ENCODE measurements at places on chromosomes 16 and 17. TPM values are rescaled to one million over a fixed set of nuclear protein-coding genes. Genes with fewer than 3 reads are reported as not detected.

Gene PGP
- total RNA-seq: 21.4 TPM

DNA sequence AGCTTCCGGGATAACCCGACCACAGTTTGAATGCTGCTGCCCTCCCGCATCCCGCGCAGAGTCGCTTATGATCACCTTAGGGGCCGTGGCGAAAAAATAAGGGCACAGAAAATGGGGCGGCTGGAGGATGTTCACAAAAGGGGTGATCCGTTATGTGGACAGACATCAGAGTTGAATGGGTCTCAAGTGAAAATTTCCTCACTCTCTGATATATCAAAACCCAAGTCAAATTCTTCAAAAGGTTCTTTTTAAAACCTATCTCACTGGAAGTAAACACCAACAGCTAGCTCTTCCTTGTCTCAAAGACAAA is 400 bp upstream of the CEP112 start:
- H3K36me3 ChIP-seq: no peaks in the 10 kb centered on the region
- no peaks in the 10 kb centered on the region for H3K27me3 ChIP-seq
- peaks cover 12% of the 10 kb centered on the region for H3K4me1 ChIP-seq
- H3K27ac ChIP-seq: peak overlapping the region; percentile 38

GRCh38 chr17:69959283-69959682 is 115.7 kb upstream of the KCNJ16 start:
- DNase-seq: no peak
- no peaks in the 10 kb centered on the region for H3K36me3 ChIP-seq
- peaks cover 10% of the 10 kb centered on the region for H3K27me3 ChIP-seq
- H3K4me3 ChIP-seq: no peak overlapping the region
- H3K27ac ChIP-seq: no peak overlapping the region

- no peaks in the 10 kb centered on the region for H3K36me3 ChIP-seq
- no peak overlapping the region for H3K4me3 ChIP-seq
- H3K4me1 ChIP-seq: no peaks in the 10 kb centered on the region
Measured at GRCh38 chr16:81780350-81780749, 1.3 kb downstream of the PLCG2 start.

- H3K27me3 ChIP-seq: no peaks in the 10 kb centered on the region
- peak; percentile 84 for DNase-seq
- peaks cover 15% of the 10 kb centered on the region for H3K36me3 ChIP-seq
- H3K4me1 ChIP-seq: peaks cover 13% of the 10 kb centered on the region
- peak overlapping the region; percentile 89 for H3K4me3 ChIP-seq
Measured at GRCh38 chr17:44197980-44198720, 1.5 kb downstream of the ATXN7L3 start.

Gene ADAD2
- total RNA-seq: not detected

GRCh38 chr17:80187090-80187489 is 17.3 kb downstream of the CARD14 start:
- H3K36me3 ChIP-seq: no peaks in the 10 kb centered on the region
- H3K4me1 ChIP-seq: peaks cover 13% of the 10 kb centered on the region
- H3K4me3 ChIP-seq: peak overlapping the region; percentile 84

Measured in GM23248 (cell line).